ENCODE measurements at places on chromosomes 11 and 22.

GRCh38 chr11:86103808-86104207, 34.9 kb upstream of the PICALM start:
- no peak for DNase-seq

DNA sequence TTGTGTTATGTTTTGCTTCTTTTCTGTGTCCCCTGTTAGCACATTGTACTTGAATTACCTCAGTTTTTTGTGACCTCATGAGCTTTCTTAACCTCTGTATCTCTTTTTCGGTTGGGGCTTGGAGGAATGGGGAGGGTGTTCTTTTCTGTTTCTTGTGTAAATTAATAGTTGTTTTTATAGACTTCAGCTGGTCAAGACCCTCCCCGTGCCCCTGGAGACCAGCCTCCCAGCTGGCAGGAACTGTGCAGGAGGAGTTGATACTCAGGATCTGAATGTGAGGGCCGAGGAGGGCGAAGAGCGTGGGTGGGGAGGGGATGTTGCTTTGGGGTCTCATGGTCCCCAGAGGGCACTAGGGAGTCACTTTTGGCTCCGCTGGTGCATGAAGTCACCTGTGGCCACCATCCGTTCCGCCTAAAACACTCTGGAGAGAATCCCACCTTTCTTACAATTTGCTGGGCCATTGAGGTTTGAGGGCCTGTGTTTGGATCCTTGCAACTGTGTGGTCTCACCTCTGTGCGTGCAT, 44.3 kb upstream of the NNMT start:
- no peak for DNase-seq

- DNase-seq: no peak
Observed at GRCh38 chr11:27786331-27786730, 86.1 kb upstream of the BDNF start.

- DNase-seq: no peak
Observed at GRCh38 chr22:31289344-31289743, 2.9 kb downstream of the PIK3IP1 start.

DNA sequence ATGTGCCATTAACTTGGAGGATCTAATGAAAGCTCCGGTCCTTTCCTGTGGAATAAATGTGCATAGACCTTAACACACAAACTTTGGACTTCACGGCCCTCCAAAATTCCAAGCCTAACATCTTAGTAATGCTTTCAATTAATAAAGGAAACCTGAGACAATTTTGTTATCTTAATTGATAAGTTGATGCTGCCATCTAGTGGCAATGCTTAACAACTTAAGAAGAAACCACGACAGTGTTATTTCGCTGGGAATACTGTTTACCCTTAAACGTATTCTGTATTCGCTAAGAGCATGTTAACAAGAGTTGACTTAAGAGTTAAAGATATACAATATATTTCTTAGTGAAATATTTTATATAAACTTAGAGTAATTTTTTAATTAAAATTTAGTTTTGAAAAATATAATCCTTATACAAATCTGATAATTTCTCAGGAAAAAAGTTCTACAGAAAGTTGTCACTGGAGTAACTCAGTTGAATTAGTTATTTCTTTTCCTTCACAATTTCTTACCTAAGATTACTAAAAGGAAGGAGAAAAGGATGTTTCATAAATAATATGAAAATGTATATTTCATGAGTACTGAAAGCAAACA, 35.0 kb upstream of the OR9G4 start:
- DNase-seq: no peak

DNA sequence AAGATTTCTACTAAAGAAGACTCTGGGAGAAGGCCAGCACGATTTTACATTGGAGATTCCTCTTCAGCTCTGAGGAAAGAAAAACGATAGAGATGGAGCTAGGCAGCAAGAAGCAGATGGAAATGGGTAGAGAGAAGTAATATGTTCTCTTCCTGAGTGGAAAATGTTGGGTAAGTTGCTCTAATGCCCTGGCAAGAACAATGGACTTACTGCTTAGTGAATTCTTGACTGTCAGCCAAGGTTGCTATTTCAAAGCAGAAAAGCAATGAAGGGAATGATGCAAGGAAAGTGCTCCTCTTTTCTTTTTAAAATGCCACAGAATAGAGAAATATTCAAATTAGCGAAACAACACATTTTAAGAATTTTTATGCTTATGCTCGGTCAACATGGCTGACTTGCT, 38.4 kb upstream of the CWF19L2 start:
- DNase-seq: no peak

DNA sequence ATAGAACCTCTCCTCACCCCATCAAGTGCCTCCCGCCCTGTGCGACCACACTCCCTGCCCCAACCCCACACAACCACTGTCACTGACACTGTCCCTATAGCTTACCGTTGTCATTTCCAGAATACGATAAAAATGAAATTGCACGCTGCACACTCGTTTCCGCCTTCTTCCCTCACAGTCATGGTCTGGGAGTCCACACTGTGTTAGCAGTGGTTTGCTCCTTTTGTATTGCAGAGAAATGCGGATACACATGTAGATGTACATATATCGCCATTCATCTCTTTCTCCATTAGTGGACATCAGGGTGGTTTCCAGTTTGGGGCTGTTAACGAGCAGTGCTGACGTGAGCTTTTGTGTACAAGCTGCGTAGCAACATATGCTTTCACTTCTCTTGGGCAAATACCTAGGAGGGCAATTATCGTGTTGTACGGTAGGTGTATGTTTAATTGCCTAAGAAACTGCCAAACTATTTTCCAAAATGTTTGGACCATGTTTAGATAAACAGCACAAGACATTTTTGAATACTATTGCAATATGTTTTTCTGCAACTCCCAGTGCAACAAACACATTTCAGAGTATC, 59.2 kb upstream of the CD5 start:
- DNase-seq: peak; percentile 56

DNA sequence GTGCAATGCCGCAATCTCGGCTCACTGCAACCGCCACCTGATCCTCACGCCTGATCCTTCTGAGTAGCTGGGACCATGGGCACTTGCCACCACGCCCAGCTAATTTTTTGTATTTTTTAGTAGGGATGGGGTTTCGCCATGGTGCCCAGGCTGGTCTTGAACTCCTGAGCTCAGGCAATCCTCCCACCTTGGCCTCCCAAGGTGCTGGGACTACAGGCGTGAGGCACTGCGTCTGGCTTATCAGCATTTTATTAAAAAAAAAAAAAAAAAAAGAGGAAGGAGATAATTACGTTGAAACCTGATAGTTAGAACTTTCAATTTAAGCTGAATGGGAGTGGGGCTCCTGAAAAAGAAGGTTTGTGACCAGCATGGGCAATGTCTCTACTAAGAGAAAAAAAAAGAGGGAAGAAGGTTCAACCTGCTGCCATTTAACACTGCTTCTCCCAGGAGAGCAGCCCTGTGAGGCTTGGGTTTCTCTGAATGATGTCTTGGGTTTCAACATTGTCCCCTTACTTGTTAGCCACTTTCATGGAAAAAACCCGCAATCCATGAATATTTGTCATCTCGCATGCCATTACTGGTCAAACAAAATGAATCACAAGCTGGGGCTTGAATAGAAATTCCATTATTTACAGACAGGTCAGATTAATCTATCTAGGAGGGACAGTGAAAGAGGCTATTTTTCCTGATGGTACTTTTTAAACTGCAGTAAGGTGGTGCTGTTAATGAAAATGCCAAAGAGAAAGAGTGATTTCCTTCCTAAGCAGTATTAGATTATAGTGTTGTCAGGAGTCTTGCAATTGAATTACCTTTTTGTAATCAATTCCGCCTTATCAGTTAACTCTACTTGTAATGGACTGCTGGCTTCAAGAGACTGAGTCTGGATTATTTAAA, 72.5 kb downstream of the PACS1 start:
- DNase-seq: no peak

DNA sequence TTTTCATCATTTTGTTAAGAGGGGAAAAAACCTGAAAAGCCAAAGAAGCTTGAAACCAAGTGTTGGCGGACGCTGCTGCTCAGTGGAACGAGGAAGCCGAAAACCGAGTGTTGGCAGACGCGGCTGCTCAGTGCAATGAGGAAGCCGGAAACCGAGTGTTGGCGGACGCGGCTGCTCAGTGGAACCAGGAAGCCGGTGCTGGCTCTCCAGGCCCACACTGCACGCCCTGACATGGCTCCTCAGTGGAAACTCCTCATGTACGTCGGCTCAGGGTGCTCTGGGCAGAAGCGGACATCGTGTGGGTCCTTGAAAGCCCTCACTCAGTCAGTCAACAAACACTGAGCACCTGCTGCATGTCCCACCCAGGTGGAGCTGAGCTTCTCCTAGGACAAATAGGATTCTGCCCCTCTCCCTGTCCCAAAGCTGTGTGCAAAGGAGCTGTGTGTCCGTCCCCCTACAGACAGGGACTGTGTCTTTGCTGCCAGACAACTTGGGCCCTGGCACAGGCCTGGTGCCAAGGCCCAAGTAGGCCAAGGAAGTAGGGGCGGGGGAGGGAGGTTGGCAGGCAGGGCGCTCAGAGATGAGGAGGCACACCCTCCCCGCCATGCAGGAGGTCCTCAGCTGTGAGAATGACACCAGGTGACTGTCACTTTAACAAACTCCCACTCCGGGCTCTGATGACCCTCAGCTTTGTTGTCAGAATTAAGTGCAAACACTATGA, 37.3 kb downstream of the PHF21B start:
- no peak for DNase-seq

GRCh38 chr22:37279331-37280181, 2.8 kb upstream of the CYTH4 start:
- DNase-seq: no peak

DNA sequence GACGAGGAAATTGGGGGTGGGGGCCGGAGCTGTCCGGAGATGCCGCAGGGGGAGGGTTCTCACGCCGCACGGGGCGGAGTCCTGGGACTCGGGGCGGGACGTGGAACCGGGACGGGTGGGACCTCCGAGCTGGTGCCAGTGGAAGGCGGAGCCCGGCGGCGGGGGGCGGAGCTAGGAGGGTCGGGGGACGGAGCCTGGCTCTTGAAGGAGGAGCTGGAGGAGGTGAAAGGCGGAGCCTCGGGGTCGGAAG, 271 bp downstream of the FKBP2 start:
- peak; percentile 77 for DNase-seq

- no peak for DNase-seq
Observed at GRCh38 chr11:96607864-96608558, 218.2 kb downstream of the JRKL start.

GRCh38 chr11:25317216-25317615, 820.4 kb downstream of the LUZP2 start:
- no peak for DNase-seq

DNA sequence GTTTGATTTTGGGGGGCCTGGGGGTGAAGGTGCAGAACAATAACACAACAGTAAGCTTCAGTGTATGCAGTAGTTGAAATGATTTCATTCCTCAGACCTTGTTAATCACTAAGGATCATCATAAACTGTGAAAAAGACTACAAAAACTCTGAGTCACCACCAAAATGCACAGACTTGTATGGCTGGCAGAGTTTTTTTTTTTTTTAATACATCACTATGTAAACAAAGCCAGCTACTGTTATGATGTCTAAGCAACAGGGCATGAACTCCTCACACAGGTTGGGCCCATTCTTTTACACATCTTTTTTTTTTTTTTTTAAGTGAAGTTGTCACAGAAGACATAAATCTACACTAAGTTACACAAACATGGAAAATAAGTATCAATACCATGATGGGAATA, 311.9 kb downstream of the GUCY1A2 start:
- no peak for DNase-seq

DNA sequence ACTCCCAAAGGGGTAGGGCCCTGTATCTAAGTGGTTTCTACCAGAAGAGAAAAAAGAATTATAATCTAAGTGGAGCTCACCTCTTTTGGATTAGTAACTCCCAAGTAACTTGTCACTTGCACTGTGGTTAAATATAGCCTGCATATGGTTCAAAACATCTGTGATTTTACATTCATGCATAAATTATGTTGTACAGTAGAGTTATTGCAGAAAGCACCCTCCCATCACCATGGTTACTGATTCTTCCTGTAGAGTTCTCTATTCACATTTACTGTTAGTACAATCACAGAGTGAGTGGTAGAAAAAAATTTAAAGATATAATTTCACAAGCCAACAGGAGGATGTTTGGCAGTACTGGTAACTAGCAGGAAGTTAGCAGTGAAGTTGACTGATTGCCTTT, 80.4 kb downstream of the LRRC4C start:
- no peak for DNase-seq

DNA sequence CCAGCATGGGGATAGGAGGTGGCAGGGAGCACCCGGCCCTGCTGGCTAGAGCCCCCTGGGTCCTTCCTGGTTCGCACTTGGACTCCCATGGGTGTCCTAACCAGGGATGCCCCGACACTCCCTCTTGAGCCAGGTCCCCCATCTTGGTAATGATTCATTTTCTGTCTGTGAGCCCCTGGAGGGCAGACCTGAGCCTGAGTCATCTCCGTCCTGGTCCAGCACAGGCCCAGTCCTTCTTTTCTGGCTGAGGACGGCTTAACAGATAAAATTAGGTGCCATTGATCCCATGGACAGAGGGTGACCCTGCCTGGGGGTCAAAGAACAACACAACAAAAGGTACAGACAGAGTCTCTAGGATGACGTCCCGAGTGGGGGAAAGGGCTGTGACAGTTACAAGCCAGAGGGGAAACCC, 3.5 kb downstream of the RHOD start:
- DNase-seq: no peak

GRCh38 chr11:100910808-100911207, 218.8 kb downstream of the PGR start:
- DNase-seq: no peak

DNA sequence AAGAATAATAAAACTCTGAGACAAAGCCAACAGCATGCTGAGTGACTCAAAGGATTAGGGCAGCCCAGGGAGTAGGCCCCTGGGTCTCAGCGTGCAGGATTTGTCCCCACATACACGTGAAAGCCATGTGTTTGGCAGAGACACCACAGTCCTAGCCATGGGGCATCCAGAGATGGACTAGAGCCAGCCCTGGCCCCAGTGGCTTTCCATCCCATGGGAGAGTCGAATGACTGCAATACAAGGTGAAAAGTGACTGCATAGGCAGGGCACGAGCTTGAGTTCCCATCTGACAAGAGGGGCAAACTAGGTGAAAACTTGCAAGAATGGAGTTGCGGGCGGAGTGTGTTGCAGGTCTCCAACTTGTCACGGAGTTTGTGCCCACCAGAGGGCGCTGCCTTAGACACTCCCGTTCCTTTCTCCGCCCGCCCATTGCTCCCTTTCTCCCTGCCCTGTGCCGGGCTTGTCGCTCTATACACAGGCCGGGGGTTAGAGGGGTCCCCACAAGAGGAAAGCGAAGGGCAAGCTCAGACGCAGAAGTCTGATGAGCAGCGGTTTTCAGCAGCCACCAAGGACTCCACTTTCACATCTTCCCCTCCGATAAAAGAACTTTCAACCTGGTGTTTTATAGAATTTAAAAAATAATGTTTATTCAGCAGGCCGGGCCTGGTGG, 24.2 kb downstream of the TSKU start:
- no peak for DNase-seq

- DNase-seq: no peak
Observed at GRCh38 chr11:78532991-78533390, 41.7 kb downstream of the NARS2 start.
